ENCODE measurements at places on chromosomes 2 and 18.

- no peak for DNase-seq
Measured at GRCh38 chr2:70552501-70553333, 909 bp downstream of the TGFA start.

- DNase-seq: no peak
Measured at GRCh38 chr2:145258903-145259579, 739.1 kb upstream of the ZEB2 start.

DNA sequence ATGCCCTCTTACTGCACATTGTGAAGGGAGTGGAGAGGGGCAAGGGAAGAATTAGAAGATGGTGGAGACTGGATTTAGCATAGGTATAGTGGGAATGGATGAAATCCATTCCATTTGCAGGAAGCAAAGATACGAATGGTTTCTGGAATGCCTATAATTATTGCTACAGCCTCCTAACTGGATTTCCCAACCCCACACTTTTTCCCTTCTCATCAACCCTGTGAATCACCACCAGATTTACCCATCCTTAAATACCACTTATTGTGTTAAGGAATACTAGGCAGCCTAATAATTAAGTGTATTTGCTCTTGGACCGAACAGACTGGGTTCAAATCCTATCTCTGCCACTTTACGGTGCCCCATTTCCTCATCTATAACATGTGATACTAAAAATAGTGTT lies 39.3 kb upstream of the CREB1 start:
- no peak for DNase-seq

DNA sequence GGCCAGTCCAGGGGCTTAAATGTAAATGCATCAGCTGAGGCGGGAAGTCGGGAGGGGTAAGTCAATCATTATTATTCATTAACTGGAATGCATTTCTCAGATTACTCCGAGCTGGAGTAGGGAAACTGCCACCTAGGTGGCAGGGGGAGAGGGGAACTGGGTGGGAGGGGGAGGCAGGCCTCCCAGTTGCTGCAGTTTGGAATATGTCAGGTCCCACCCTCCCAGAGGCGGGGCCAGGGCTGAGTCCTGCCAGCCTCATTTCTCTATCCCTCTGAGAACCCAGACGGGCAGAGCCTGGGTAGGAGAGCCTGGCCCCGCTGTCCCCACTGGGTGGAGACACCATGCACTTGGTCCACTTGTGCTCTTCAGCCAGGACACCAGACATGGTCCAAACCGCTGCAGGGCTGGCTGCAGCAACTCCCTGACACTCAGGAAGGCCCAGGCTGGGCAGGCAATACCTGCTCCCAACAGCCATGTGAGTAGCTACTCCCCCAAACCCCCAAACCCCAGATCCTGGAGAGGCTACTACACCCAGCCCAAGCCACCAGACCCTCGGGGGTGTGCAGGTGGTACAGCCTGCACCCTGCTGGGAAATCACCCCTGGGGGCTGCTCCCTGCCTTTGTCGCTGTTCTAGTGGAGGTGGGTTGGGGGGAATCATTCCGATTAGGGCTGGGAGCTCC lies at the start of gene GPBAR1:
Gene GPBAR1 (plus strand): TSS at position 274 of the 681 bp plus-strand sequence. CDS start 1,710 bp downstream, outside the sequence.
- DNase-seq: no peak

GRCh38 chr2:218645126-218645525 lies 14.3 kb downstream of the ZNF142 start:
- DNase-seq: no peak

DNA sequence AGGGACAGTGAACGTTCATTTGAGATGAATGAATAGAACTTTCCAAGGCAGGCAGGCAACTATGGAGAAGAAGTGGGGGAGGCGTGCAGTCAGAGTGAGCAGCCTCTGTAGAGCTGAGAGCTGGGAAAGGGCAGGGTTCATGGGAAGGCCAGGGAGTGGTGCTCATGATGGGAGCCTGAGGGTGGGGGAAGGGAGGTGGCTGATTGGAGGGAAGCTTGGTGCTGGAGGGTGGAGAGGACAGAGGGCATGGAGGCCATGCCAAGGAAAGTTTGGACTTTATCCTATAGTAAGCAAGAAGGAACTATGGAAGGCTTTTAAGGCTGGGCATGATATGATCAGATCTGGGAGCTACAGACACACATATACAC lies 47.6 kb upstream of the LGALSL start:
- DNase-seq: no peak

GRCh38 chr18:44887227-44887631 lies 206.5 kb downstream of the SETBP1 start:
- no peak for DNase-seq

- DNase-seq: no peak
Measured at GRCh38 chr2:41084321-41084720, 632.4 kb upstream of the SLC8A1 start.

DNA sequence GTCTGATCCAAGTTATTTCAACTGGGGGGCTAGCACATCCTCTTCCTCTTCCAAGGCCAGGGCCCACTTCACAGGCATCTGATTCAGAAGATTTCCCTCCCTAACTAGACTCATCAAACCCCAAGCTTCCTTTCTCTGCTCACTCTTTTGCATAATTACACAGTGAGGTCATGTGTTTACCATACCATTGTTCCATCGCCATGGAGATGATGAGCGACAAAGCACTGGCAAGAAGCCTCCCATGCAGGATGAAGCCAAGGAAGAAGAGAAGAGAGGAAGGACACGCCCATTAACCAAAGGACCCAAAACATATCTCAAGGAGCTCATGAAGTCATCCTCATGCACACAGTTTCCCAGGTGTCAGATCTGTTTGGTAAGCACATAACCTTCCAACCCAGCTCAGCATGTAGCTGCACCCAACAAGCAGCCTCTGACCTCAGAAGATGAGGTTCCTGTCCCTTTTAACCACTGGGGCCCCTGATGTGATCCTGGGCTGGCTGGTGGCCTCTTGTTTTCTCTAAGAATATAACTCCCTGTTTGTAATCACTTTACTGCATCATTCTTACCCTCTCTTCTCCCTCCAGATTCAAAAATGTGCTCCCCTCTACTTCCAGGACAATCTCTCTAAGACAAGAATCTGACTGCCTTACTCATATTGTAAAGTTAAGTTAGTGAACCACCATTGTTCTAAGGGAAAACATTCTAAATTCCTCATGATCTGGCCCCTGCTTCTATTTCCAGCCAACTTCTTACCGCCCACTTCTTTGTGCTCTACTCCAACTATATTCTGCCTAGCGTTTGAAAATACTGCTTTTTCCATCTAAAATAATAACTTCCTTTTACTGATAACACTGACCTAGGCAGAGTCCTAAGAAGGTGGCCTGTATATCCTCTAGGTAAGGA lies 190.1 kb downstream of the TTC32 start:
- no peak for DNase-seq

- no peak for DNase-seq
Measured at GRCh38 chr2:55761024-55761423, 67.4 kb upstream of the PNPT1 start.

DNA sequence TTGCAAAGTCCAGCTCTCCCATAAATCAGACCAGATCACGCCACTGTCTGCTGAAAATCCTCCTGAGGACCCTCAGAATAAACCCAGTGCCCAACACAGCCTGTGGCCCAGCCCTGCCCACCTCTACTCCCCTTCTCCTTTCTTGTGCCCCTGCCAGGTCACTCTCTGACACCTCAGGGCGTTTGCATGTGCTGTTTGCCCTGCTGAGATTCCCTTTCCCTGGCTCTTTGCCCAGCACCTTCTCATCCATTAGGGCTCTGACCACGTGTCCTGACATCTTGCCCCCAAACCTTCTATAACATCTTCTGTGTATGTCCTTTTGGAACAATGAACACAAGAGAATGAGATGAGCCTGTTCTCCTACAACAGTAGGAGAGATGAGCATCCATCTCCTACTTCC lies 18.5 kb upstream of the NMUR1 start:
- no peak for DNase-seq

DNA sequence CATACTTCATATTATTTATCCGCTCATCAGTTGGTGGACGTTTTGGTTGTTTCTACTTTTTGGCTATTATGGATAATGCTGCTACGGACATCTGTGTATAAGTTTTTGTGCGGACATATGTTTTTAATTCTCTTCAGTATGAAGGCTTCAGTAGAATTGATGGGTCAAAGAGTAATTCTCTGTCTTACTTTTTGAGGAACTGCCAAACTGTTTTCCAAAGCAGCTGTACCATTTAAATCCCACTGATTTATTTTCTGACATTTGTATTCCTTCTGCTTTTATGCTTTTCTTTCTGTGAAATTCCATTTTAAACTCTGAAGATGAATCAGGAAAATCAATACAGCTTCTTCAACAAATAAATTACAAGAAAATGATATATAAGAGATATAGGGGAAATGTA lies 20.8 kb downstream of the FAM110C start:
- no peak for DNase-seq

DNA sequence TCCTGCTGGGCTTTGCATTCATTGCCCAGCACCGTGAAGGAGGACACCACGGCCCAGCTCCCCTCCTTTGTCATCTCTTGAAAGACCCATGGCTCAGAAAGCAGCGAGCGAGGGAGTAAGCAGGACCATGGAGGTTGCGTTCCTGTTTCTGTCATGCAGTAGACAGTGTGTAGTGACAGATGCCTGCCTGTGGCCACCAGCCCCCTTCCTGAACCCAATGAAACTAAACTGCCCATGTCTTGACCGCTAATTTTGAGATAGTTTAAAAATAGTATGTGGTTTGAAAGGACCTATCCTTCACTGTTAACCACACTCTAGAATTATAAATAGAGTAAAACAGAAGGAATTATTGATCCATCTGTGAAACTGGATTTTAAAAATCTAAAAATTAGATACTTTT lies 88.2 kb downstream of the ASAP2 start:
- DNase-seq: no peak

DNA sequence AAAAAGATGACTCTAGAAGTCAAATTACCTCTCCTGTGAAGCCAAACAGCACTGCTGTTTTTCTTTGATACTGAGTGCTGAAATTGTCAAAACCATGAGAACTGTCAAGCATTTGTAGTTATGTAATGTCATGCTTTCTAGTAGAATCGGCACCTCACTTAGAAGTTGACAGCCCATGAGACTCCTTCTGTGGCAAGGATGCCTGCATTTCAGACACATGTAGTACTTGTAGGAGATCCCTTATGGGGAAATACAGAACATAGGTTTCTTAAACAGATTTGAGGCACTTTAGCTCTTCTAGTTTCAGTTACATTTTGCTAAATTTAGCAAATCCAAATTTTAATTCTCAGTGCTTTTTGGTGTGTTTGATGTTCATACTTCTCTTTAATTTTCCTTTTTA lies 15.7 kb downstream of the ZNF407 start:
- no peak for DNase-seq

- no peak for DNase-seq
Measured at GRCh38 chr18:24704946-24705630, 244.7 kb downstream of the HRH4 start.

- no peak for DNase-seq
Measured at GRCh38 chr2:135913727-135914365, 37.6 kb upstream of the MCM6 start.

DNA sequence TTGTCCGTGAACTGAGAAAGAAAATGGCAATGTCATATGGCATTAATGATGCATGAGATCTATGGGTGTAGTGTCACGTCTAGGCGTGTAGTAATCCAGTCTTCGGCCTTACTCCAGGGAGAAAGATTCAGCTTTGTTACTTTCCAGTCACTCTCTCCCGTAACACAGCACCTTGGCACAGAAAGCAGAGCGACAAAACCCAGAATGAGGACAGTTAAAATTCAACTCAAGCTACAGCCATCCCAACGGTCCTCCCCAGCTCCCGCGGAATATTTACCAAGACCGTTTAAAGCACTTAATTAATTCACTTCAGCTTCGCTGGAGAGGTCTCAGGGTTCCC lies 797 bp upstream of the CRIM1 start:
- no peak for DNase-seq

GRCh38 chr2:219598308-219599078 lies 836 bp downstream of the STK11IP start:
- no peak for DNase-seq

GRCh38 chr2:154386186-154386585 lies 312.3 kb upstream of the KCNJ3 start:
- DNase-seq: no peak

GRCh38 chr18:67222887-67223286 lies 293.6 kb downstream of the DSEL start:
- DNase-seq: no peak

GRCh38 chr18:706405-706804 lies 6.0 kb downstream of the ENOSF1 start:
- no peak for DNase-seq

- DNase-seq: no peak
Measured at GRCh38 chr2:205773989-205774388, 91.7 kb downstream of the NRP2 start.

DNA sequence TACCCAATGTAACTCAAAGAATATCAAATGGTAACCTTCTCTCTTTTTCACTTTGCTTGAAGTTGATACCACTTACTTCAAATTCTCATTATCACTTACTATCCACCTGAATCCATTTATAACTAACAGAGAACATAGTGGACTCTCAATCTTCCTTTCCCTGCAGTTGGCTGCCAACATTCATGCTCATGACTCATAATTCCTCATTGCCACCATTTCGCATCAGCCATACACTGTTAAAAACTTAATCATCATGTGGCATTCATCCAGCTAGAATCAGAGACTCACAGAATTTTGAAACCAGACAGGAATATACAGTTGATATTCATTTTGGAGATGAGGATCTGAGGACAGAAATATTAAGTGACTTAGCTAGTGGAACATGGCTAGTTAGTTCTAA lies 56.8 kb downstream of the SLC4A10 start:
- DNase-seq: no peak

- DNase-seq: no peak
Measured at GRCh38 chr2:102206666-102207341, 20.0 kb downstream of the IL1RL2 start.

GRCh38 chr18:59573962-59574361 lies 123.3 kb downstream of the CCBE1 start:
- no peak for DNase-seq

GRCh38 chr2:71323386-71323785 lies 8.2 kb upstream of the ZNF638 start:
- DNase-seq: no peak

DNA sequence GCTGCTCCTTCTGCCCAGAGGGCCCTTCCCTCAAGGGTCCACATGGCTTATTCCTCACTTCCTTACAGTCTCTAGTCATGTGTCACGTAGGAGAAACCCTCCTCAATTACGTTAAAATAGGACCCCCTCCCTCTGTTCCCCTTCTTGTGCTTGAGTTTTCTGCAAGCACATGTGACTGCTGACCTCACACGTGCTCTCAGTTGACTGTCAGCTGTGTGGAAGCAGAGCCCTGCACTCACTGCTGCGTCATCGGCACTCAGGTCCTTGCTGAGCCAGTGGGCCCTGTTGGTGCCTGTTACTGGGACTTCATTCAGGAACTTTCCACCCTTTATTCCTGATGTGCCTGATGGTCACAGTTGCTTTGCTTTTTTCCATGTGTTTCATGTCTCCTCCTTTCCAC lies 11.1 kb downstream of the ATG16L1 start:
- DNase-seq: no peak

- DNase-seq: no peak
Measured at GRCh38 chr2:85396531-85397470, 13.4 kb downstream of the CAPG start.

DNA sequence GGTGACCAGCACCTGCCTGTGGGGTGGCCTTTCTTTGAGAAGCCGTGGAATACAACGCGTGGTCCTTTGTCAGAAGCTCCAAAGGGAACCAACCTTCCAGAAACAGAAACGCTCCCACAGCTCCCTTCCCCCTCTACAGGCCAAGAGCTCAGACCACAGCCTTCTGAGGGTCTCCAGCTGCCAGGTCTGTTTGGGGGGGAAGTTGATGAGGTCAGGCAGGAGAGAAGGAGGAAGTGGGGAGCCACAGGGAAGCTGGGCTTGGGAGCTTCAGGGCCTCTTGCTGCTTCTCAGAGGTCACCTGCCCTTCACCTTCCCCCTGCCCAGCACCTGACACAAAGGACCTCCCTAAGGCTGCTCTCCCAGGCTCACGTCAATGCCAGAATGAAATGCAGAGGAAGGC lies 287.7 kb upstream of the ID2 start:
- no peak for DNase-seq

Measured in left renal cortex interstitium (tissue), 4 donors.